ENCODE measurements at places on chromosomes 7 and 10. TPM values are rescaled to one million over a fixed set of nuclear protein-coding genes. Genes with fewer than 3 reads are reported as not detected.

- DNase-seq: no peak
- no peak overlapping the region for H3K27ac ChIP-seq
- H3K27me3 ChIP-seq: no peaks in the 10 kb centered on the region
- no peaks in the 10 kb centered on the region for H3K36me3 ChIP-seq
- H3K4me3 ChIP-seq: no peak overlapping the region
Observed at GRCh38 chr7:84452618-84453017, 258.0 kb upstream of the SEMA3A start.

- no peak overlapping the region for H3K4me3 ChIP-seq
- H3K27me3 ChIP-seq: no peaks in the 10 kb centered on the region
- H3K27ac ChIP-seq: no peak overlapping the region
- no peaks in the 10 kb centered on the region for H3K4me1 ChIP-seq
Observed at GRCh38 chr10:63106111-63106755, 26.9 kb upstream of the NRBF2 start.

DNA sequence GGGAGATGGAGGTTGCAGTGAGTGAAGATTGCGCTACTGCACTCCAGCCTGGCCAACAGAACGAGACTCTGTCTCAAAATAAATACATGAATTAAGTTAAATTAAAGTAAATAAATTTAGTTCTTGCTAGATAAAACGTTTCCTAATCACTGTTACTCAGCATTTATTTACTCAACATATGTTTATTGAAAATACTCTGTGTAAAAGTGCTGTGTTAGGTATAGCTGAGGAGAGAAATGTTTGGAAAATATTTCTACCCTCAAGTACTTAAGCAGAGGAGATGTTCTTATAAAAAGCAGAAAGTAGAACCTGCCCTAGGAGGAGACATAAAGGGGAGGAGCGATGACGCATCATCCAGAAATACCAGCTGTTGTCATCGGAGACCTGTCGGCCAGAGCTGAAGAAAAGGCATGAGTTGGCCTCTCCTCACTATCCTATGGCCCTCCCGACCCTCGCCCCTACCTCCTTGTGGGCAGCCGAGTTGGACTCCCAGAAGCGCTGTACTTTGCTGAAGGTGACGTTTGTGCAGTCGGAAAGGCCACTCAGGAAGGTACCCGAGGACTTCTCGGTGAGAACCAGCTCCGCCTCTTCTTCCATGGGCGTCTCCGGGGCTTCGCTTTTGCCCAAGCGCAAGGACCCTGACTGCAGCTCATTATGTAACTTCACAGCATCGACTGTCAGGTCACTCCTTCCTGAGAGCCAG is 1.1 kb downstream of the RRP12 start:
- H3K27ac ChIP-seq: peak overlapping the region; percentile 95
- DNase-seq: peak; percentile 67

- no peaks in the 10 kb centered on the region for H3K36me3 ChIP-seq
- no peak for DNase-seq
- no peaks in the 10 kb centered on the region for H3K27me3 ChIP-seq
- H3K4me3 ChIP-seq: no peak overlapping the region
Observed at GRCh38 chr7:18962031-18962430, 155.4 kb downstream of the TWIST1 start.

- no peak overlapping the region for H3K4me3 ChIP-seq
- DNase-seq: no peak
- H3K4me1 ChIP-seq: peaks cover 14% of the 10 kb centered on the region
- H3K36me3 ChIP-seq: no peaks in the 10 kb centered on the region
Observed at GRCh38 chr7:78081888-78082287, 283.3 kb downstream of the PHTF2 start.

GRCh38 chr10:127375461-127375860 is 173.6 kb upstream of the NPS start:
- H3K36me3 ChIP-seq: no peaks in the 10 kb centered on the region
- H3K27me3 ChIP-seq: no peaks in the 10 kb centered on the region

- H3K4me3 ChIP-seq: no peak overlapping the region
- H3K27ac ChIP-seq: peak overlapping the region; percentile 31
- no peaks in the 10 kb centered on the region for H3K27me3 ChIP-seq
- peaks cover 19% of the 10 kb centered on the region for H3K4me1 ChIP-seq
- DNase-seq: no peak
Observed at GRCh38 chr10:74033702-74034101, 35.8 kb downstream of the VCL start.

DNA sequence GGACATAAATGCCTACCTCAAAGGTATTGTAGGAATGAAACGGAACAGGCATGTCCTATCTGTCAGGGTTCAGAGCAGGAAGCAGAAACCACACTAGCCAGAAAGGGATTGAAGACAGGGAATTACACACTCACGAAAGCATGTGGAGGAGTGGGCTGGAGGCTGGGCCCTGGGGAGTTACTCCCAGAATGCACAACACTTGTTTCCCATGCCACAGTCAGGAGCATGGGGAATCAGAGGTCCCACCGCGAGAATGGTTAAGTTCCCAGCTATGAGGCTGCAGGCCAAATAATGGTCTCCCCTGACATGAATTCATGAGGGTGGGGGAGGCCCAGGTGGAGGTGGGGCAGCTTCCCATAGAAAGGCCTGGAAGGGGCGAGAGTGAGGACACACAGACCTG is 212.7 kb downstream of the HERPUD2 start:
- no peak overlapping the region for H3K27ac ChIP-seq
- H3K36me3 ChIP-seq: no peaks in the 10 kb centered on the region
- no peaks in the 10 kb centered on the region for H3K27me3 ChIP-seq

- H3K27me3 ChIP-seq: no peaks in the 10 kb centered on the region
- H3K4me3 ChIP-seq: no peak overlapping the region
- H3K36me3 ChIP-seq: no peaks in the 10 kb centered on the region
- DNase-seq: no peak
Observed at GRCh38 chr10:126564326-126564888, 106.1 kb downstream of the C10orf90 start.

The AFAP1L2 gene
- total RNA-seq: 2.3 TPM

The KLLN gene
- 1.0 TPM for total RNA-seq

The DLX6 gene
- 3.9 TPM for total RNA-seq

The AKR1B1 gene
- total RNA-seq: 58.6 TPM

GRCh38 chr10:60441515-60441914 is 51.8 kb upstream of the ANK3 start:
- H3K36me3 ChIP-seq: no peaks in the 10 kb centered on the region
- H3K27ac ChIP-seq: no peak overlapping the region
- H3K4me1 ChIP-seq: peaks cover 12% of the 10 kb centered on the region
- DNase-seq: no peak
- no peak overlapping the region for H3K4me3 ChIP-seq
- no peaks in the 10 kb centered on the region for H3K27me3 ChIP-seq

DNA sequence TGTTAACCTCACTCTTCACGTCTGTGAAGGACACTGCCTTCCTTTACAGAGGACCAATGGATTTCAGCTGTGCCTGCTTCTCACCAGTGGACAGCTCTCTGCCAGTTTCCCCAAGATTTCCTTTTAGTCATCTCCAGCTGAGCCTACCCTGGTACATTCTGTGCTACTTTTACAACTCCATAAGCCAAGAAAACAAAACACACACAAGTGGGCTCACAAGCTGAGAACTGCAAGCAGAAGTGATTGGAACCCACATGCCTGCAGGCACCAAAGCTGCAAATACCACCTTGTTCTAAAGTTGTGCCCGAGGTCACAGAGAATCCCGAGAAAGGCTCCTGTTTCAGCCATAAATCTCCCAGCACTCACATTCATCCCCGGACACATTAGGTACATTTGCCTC is 636.8 kb downstream of the PHTF2 start:
- H3K27ac ChIP-seq: no peak overlapping the region
- H3K36me3 ChIP-seq: no peaks in the 10 kb centered on the region
- H3K27me3 ChIP-seq: no peaks in the 10 kb centered on the region
- no peak for DNase-seq

The GIMAP5 gene
- total RNA-seq: not detected

DNA sequence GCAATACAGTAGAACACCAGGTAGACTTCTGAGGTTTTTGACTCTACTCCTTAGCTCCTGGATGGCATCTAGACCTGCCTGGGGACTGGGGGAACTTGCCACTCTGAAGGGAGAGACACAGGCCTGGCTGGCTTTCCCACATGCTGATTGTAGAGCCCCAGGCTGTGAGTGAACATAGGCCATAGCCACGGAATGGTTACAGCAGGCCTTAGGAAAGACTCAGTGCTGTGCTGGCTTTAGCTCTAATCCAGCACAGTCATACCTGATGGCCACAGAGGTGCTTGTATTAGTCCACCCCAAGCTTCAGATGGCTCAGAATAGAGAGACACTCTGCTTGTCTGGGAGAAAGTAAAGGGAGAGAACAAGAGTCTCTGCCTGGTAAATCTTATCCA is 35.0 kb upstream of the ARHGAP12 start:
- DNase-seq: no peak
- no peaks in the 10 kb centered on the region for H3K36me3 ChIP-seq
- no peak overlapping the region for H3K4me3 ChIP-seq
- peak overlapping the region; percentile 94 for H3K27ac ChIP-seq

The OR2A5 gene
- total RNA-seq: not detected

DNA sequence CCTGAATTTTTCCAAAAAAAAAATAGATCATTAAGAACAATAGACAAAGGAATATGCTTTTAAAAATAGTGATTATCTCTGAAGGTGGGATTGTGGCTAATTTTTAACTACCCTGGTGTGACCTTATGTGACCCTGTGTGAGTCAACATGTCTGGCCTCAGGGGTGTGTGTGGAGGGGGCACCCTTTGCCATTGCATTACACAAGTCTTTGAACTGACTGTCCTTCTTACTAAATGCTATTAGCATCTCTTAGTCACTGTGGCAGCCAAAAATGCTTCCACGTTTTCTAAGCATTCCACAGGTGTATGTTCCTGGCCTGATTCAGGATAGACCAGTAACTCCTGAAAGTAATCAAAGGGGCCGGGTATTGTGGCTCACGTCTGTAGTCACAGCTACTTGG is 175.4 kb downstream of the MGMT start:
- H3K4me1 ChIP-seq: peaks cover 42% of the 10 kb centered on the region
- DNase-seq: peak; percentile 86
- no peaks in the 10 kb centered on the region for H3K27me3 ChIP-seq
- H3K36me3 ChIP-seq: no peaks in the 10 kb centered on the region

GRCh38 chr10:100645613-100646392 is 99.6 kb upstream of the PAX2 start:
- no peaks in the 10 kb centered on the region for H3K36me3 ChIP-seq
- H3K4me3 ChIP-seq: no peak overlapping the region
- no peak for DNase-seq

DNA sequence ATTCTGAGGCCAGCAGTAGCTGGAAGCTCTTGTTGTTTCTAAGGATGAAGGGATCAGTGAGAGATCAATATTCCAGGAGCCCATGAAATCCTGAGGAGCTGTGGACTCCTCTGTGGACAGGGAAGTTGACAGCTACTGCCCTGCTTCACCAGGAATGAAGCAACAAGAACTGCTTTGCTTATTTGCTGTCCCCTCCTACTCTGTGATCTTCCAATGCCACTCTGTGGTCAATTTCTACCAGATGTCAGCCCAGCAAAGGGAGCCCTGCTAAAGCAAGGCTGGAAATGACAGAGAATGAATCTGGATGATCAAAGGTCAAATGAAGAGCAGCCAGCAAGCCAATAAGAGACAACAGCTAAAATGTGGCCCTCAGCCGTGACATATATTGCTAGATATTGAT is 227.5 kb upstream of the CHRM2 start:
- H3K36me3 ChIP-seq: no peaks in the 10 kb centered on the region
- H3K4me3 ChIP-seq: no peak overlapping the region
- no peak for DNase-seq
- H3K4me1 ChIP-seq: no peaks in the 10 kb centered on the region
- H3K27me3 ChIP-seq: no peaks in the 10 kb centered on the region
- no peak overlapping the region for H3K27ac ChIP-seq

DNA sequence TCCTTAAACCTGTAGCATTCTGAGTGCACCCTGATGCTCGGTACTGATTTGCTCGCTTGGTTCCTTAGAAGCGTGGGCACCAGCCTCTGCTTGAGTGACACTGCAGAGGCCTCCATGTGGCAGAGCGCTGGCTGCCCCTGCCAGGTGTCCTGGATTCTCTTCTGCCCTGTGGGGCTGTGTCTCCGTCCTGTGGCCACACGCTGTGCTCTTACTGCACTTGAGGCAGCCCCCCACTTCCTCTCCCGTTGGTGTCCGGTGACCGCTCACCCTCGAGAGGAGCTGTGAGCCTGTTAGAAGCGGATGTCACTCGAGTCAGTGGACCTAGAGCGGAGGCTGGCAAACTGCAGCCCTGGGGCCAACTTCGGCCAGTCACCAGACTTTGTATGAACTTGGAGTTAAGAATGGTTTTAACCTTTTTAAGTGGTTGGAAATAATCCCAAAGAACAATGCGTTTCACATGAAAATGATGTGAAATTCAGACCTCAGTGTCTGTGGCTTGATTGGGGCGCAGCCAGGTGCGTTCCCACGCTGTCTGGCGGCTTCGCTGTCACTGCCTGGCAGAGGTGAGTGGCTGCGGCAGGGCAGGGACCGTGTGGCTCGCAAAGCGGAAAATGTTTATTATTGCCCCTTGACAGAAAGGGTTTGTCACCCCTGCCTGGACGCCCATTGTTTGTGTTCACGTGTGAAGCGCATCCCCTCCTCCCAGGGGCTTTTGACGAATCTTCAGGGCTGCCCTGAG is 114.6 kb downstream of the CYTH3 start:
- H3K4me1 ChIP-seq: no peaks in the 10 kb centered on the region
- no peaks in the 10 kb centered on the region for H3K27me3 ChIP-seq
- DNase-seq: no peak
- no peak overlapping the region for H3K4me3 ChIP-seq

The IFRD1 gene
- total RNA-seq: 78.8 TPM

DNA sequence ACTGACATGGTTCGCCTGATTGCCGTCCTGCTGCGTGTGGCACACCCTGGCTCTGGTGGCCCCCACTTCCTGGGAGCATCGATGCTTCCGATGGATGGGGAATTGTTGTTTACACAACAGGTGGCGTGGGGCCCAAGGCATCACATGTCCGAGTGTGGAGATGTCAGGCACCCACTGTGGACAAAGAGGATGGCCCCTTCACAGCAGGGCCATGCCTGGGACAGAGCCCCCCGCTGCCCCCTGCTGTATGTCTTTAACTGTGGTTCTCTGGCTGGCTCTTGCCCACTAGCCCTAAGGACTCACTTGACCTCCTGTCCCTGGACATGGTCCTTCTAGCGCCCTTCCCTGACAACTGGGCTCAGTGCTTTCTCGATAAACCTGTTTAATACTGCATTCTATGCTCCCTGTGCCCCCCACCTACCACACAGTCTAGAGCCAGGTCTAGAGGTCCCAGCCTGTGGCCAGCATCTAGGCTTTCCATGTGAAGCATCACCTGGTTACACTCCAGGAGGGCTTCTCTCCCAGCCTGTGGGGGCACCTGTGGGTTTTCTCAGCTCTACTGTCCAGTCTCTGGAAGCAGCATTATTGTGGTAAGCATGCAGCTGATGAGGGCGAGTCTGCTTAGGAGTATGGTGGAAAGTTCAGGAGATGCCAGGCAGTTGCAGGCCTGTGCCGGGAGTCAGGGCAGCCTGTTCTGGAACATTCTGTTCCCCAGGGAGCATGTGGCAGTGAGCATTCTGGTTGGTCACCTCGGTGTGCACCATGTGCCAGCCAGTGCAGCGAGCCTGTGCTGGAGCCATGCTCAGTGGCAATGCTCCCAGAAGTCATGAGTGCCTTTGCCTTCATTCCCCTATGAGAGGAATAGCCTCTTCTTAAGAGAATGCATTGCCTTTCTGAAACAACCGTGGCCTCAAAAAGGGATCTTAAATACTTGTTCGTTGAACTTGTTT is 10.4 kb downstream of the ADCY1 start:
- H3K36me3 ChIP-seq: no peaks in the 10 kb centered on the region
- H3K4me3 ChIP-seq: no peak overlapping the region
- H3K27ac ChIP-seq: no peak overlapping the region
- peak; percentile 21 for DNase-seq

GRCh38 chr10:92923416-92923815 is 75.1 kb downstream of the EXOC6 start:
- DNase-seq: no peak
- no peaks in the 10 kb centered on the region for H3K27me3 ChIP-seq
- H3K36me3 ChIP-seq: no peaks in the 10 kb centered on the region
- H3K27ac ChIP-seq: no peak overlapping the region

All from Caco-2 (cell line).